ENCODE measurements at places on chromosomes 3 and 15.

GRCh38 chr15:38274135-38274534, 21.5 kb downstream of the SPRED1 start:
- no peak for DNase-seq

DNA sequence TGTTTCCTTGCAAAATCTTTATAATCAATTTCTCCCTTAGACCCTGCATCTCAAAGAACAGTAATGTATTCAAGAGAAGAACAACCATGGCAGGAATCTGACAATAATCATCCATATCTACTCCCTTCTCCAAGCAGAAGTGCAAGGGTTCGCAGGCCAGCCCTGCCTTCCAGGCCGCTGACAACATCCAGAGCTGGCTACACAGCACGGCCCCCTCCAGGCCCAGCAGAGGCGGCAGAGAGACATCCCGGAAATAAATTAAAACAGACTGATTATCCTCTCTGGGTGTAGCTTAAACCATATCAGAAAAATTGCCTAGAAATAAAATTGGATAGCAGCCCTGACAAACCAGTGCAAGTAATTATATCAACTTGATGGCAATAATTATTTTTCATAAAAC, 223.3 kb downstream of the FAM43A start:
- DNase-seq, result no peak

DNA sequence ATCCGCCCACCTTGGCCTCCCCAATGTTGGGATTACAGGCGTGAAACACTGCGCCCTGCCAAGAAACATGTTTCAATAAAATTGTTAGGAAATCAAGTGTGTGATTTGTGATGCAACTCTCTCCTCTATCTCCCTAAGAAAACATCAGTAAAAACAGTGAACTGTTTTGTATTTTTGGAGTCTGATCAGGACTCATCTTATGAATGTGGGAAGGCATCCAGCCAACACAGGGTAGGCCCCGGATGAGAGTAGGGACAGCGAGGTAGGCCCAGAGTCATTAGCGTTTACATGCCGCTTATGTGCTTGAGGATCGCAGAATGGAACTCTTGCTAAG, 884 bp upstream of the GLYCTK start:
- no peak for DNase-seq

DNA sequence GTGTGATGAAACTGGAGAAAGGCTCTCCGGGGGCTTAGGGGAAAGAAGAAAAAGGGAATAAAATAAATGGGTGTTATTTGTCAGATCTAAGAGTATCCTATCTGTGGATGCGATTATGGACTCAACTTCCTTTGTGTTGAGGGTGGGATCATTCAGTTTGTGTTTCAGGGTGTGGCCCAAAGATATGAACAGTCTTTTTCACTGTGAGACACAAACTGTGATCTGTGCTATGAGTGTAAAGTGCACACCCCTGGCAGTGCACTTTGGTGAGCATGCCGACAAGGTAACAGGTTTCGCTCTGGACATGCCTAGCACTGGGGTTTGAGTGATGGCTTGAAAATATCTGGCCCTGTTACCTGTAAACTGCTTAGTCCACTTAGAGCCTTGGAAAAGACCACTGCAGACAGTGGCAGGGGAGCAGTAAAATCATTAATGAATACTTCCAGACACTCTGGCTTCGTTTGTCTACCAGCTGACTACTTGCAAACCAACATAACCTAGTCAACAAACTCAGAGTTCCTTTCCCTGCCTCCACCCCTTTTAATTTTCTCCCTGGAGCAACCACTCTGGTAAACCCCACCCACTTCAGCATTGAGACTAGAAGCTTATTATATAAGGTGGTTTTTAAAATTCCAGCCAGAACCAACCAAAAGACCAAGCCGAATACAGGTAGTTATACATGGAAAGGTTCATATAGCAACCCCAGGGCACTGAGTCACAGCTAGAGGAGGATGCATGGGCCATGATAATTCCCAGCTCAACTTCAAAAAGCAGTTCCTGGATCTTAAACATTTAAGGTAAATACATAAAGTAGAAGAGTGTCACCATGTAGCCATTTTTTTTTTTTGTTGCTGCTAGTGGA, 55.1 kb downstream of the TAMM41 start:
- DNase-seq, result no peak

DNA sequence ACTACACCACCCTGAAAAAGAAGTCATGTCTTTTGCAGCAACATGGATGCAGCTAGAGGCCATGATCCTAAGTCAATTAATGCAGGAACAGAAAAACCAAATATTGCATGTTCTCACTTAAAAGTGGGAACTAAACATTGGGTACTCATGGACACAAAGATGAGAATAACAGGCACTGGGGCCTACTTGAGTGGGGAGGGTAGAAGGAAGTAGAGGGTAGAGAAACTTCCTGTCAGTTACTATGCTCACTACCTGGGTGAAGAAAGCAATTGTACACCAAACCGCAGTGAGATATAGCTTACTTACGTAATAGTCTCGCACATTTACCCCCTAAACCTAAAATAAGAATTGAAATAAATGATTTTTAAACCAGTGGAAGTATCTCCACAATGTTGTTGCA, 480.5 kb upstream of the ARRDC4 start:
- no peak for DNase-seq

- no peak for DNase-seq
Measured at GRCh38 chr3:59386165-59386564, 336.3 kb upstream of the CFAP20DC start.

GRCh38 chr3:148773805-148774204, 53.8 kb upstream of the CPB1 start:
- DNase-seq, result no peak

DNA sequence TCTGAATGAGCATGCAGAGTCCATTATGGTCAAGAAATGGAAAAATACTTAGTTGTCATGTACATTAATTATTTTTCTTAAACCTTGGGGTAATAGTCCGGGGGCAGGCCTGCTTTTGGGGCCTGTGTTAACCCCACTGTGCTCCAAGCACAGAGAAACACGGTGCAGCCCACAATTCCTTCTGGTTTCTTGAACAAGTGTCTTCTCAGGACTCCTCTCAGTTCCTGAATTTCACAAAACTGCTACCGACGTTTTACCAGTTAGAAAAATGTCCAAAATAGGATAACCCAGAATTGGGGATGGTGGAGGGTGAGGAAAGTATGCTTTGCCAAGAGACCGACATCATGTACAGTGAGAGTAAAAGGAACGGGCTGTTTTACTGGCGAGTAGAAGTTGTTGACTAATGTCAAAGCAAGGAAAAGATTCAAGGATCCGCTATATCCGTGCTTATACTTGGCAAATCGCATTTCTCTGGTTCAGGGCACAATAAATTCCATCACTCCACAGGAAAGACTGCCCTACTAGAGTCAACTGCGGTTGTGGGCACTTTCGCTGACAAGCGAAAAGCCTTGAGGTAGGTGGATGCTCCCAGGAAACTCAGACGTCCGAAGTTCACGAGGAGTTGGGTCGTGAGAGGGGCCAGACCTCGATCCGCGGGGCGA, 495 bp upstream of the NXPE3 start:
- DNase-seq, result no peak

DNA sequence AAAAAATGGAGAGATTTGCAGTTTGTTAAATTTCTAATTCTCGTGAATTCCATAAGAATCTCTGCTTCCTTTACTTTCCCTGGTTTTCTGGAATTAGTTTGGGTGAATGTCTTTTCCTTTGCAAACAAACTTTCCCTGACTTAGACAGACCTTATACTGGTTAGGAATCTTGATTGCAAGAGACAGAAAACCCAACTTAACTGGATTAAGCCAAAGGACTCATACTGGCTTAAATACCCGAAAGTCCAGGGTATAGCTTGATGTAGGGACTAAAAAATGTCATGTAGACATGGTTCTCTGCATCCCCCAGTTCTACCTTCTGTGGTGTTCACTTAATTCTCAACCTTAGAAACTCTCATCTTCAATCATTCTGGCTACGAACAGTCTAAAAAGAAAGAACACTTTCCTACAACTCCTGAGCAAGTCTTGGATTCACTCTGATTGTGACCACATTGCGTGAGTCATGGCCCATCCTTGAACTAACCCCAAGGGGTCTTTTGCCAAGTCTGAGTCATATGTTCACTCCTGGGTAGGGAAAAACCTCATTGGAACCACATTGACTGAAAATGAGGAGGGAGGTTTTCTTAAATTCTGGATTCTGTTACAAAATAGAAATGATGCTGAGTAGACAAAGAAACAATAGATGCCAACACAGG, 136.0 kb upstream of the DAZL start:
- DNase-seq, result no peak

DNA sequence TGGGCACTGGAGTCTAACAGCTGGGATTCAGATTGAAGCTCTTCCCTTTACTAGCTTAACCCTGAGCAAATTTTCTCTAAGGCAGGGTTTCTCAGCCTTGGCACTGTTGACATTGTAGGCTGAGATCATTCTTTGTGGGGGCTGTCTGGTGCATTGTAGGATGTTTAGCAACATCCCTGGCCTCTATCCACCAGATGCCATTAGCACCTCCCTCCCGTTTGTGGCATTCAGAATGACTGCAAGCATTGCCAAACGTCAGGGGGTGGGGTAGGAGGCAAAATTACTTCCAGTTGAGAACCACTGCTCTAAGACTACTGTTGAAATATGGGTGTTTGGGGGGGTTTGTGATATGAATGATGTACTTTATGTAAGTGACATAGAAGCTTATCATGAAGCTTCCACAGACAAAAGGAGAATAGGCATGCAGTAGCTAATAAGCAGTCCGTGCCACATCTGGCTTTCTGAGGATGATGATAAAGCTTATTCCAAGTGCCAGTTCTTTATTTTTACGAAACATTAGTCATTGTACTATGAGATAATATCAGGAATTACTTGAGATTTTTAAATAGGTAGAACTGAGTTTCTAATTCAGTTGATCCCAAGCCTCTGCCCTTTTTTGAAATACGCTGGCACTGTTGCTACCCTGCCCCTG, 39.3 kb downstream of the NKIRAS1 start:
- no peak for DNase-seq

DNA sequence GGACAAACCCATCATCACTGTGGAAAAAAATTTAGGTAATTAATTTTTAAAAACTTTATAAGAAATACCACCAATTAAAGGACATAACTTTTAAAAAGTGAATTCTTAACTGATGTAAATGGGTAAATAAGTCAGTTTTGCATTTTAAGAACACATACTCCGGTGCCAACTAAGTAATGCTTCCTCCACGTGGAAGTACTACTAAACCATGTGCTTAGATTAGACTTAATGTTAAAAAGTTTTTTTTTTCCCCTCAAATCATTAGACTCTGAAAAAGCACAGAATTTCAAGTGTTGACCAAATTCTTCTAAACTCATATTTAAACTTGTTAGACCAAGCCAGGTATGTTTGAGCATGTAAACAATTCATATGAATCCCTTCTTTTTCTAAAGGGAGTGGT, 242.0 kb downstream of the NFKBIZ start:
- DNase-seq, result no peak

- no peak for DNase-seq
Measured at GRCh38 chr15:48536681-48537091, 108.8 kb downstream of the FBN1 start.

- DNase-seq, result peak; percentile 30
Measured at GRCh38 chr3:141796889-141797781, 33.9 kb downstream of the GRK7 start.

GRCh38 chr3:474828-475227, 278.3 kb downstream of the CHL1 start:
- no peak for DNase-seq

GRCh38 chr3:159082519-159082918, 280.7 kb downstream of the MFSD1 start:
- DNase-seq, result no peak

- no peak for DNase-seq
Measured at GRCh38 chr15:82647045-82647834, at the start of gene CPEB1. Gene CPEB1 (minus strand): TSS chr15:82647363. CDS start chr15:82628459, 18,904 bp downstream.

DNA sequence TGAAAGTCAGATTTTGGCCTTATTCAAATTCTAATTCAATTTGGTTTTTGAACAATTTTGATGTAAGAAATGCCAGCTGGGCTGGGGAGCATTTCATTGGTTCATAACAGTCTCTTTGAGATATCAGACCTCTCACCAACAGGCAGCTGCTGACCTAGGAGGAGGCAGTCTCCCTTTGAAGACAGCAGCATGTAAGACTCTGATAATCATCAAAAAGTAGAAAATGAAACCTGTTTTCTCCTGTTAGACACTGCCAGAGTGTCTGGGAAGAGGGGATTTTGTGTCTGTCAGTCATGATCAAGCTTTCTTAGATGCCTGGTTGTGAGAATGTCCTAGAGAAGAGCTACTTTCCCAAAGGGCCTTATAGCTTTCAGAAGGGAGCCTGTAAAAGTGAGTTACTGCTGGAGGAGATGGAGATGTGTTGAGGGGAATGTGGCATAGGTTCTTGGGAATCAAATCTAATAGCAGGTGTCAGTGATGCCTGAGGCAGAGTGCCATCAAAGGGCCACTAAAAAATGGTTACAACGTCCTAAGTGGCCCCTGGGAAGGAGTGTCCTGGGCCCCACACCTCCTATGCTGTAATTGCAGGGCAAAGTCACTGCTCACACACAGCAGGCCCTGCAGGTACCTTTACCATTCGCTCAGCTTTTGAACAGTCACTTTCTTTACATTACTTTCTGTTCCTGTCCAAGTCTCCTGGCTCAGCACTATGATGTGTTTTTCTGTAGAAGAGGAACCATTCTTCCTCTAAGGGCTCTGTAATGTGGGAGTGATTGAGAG, 43.1 kb downstream of the FSTL1 start:
- DNase-seq, result no peak

GRCh38 chr3:15318661-15319060, 13.7 kb downstream of the SH3BP5 start:
- no peak for DNase-seq

DNA sequence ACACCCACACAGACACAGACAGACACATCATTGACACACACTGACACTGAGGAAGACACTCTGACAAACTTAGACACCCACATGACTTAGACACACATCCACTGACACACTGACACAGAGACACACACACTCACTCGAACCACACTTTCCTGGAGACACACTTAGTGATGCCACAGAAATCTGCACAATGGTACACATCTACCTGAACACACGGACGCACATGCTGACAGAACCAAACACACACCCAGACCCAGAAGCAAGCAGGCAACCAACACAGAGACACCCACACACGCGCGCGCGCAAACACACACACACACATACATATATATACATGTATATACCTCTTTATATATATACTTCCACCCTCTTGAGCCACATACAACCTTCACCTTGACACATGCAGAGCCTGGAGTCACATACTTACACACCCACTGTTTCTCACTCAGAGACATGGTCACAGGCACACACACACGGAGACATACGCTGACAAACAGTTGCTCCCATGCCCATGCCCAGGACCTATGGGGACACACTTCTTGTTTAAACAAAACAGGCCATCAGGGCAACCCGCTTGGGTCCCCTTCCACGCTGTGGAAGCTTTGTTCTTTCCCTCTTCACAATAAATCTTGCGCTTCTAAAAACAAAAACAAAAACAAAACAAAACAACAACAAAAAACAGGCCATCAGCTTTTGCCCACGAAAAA, 913 bp upstream of the SCN5A start:
- DNase-seq, result no peak

DNA sequence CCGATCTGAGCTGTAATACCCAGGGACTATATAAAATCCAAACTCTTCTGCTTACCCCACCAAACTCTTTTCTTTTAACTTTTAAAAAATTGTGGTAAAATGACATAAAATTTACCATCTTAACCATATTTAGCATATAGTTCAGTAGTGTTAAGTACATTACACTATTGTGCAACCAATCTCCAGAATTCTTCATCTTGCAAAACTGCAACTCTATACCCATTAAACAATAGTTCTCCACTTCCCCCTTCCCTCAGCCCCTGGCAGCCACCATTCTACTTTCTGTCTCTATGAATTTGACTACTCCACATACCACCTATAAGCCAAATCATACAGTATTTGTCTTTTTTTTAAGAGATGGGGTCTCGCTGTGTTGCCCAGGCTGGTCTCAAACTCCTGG, 38.7 kb downstream of the SENP8 start:
- DNase-seq, result no peak
